Fibroblast of pulmonary artery (primary cell): ENCODE measurements at places on chromosomes 7 and 10.
A peak's percentile ranks its signal among the peaks of the same experiment; 100 is the strongest.

DNA sequence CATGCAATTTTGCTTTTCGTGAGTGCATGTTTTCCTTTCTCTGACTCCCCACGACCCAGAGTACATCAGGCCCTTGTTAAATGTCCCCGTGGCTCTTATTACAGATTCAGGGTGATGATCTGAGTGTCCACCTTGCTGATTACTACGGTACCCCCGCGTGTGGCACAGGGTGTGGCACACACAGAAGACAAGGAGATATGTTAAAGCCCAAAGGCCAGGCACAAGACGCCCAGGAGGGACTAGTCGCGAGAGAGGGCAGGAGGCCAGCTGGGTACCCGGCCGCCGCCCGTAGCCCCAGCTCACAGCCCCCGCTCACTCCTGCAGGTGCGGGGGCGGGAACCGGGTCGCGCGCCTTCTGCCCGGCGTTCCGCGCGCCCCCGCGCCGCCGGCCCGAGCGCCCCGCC, 281 bp upstream of the EXOC6 start:
- no peak for DNase-seq

DNA sequence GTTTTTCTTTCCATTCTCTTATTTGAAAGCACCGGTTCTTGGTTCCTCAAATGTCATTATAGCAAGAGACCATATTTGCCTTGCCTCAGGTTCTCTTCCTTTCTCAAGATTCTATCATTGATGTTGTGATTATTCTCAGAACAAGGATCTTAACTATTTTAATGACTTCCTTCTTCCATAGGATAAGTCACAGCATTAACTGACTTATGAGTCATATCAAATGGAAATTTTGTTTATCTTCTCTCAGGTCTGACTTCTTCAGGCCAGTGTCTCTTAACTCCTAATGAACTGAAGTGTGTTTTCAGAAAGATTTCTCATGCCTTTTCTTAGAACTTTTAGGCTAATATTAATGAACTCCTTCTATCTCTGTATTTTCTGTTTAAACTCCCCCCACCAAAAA, 794.6 kb upstream of the LRRN3 start:
- no peak for DNase-seq

GRCh38 chr7:128869138-128869943, 6.7 kb downstream of the ATP6V1F start:
- peak; percentile 28 for DNase-seq

- DNase-seq: no peak
Observed at GRCh38 chr7:33422141-33422540, 292.8 kb downstream of the BBS9 start.

DNA sequence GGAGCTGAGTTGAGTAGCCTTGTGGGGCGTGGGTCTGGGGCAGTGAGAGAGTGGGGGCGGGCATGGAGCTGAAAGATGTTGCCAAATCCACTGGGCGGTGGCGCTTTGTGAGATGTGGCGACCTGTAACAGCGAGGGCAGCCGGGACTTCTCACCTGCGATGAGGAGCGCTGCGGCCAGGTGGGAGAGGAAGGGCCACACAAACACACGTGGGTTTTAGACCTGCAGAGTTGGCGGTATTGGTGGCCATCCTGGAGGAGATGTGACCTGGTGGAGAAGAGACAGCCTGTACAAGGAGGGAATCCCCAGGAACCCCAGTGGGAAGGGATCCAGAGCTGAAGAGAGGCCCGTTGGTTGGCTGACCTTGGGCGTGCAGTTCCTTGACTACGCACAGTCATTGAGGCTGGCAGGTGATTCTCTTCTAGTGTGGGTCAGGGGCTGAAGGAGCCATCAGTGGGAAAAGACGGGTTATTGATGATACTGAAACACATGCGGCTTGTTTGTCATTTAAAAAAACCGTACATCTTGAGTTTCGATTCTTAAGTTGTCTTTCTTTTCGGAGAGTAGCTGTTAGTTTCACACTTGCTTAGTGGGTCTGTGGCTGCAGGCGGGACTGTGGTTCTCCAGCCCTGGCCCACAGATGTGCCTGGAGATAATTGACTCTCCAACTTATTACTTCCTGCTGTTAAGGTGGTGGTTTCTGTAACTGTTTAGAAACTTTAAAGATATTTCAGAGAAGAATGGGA, 2.4 kb downstream of the CHST12 start:
- DNase-seq: no peak

GRCh38 chr7:106947244-106947728, 82.2 kb downstream of the PIK3CG start:
- DNase-seq: peak; percentile 78

DNA sequence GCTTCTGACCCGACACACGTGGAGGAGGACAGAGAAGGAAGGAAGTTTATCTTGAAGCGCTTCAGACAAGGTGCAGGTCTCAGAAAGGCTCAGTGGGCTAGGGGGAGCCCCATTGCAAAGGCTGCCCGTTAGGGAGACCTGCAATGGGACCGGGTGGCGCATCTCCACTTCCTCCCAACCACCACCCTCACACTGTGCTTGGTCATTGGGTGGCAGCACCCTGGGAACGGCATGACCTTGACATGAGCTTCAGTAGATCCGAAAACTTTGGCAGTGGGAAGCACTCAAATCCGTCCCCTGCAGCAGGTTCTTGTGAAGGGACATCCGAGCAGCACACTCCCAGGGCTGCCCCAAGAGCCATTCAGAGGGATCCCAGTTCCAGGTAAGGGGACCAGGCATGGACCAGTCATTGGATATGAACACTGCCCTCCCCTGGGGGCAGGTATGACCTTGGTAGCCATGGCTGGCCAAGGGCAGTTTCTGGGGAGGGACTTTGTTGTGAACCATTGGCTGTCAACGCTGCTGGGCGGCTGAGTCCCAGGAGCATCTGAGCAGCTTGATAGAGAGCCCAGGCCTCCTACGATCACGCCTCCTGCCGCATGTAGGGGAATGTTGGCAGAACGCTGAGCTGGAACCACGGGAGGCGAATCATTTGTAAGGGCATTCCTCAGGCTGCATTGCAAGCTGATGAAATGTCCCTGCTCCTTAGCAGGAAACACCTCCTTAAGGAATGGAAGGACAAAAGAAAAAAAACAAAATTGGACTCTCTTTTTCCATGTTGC, 31.7 kb downstream of the GALNTL5 start:
- DNase-seq: peak; percentile 61

GRCh38 chr7:158421361-158421760, 166.3 kb downstream of the PTPRN2 start:
- no peak for DNase-seq

GRCh38 chr7:149125189-149125862, 798 bp downstream of the ZNF425 start:
- DNase-seq: peak; percentile 8

GRCh38 chr7:156474241-156474743, 166.3 kb upstream of the RNF32 start:
- peak; percentile 8 for DNase-seq

GRCh38 chr7:92631850-92632487, 41.8 kb upstream of the FAM133B start:
- DNase-seq: no peak

DNA sequence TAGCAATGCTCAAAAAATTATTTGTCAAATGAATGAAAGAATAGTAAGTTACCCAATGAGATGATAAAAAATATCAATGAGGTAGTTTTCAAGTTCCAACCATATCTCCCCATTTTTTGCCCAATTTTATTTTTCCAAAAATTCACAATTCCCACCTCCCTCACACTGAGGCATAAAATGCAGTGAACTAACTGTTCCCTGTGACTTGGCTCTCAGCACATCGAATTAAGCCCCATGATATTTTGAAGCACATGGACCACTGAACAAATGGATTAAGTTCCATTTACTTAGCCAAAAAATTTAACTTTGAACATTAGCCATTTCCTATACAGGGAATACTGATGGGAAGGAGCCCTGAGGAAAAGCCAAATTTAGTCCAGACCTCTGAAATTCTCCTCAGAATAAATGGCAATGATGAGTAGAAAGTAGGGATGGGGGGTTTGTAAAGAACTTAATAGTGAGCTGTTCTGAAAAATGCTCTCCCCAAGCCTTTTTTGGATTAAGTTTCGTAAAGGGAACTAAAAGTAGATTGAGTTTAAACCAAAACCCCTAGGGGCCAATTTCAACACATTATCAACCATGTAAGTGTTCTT, 166.3 kb upstream of the GRM3 start:
- DNase-seq: no peak

- DNase-seq: peak; percentile 69
Observed at GRCh38 chr10:68212721-68213352, 19.1 kb downstream of the ATOH7 start.

DNA sequence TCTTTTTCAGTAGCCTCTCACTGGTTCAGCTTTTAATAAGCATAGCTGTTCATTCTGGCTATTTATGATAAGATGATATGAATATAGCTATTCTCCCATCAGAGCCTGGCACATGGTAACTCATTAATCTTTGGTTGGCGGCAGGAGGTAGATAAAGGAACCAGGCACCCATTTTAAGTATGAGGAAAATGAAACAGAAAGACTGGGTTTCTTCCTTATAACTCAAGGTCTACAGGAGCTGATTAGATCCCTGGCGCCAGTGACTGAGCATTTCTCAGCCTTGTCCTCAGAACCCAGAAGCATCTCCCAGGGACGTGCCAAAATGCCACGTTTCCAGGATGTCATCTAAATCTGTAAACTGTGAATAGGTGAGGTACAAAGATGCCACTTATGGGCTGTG, 141.9 kb downstream of the TCF7L2 start:
- no peak for DNase-seq

GRCh38 chr7:70072220-70072619, 473.9 kb downstream of the AUTS2 start:
- DNase-seq: peak; percentile 24

GRCh38 chr10:114551636-114551972, 106.5 kb downstream of the ABLIM1 start:
- no peak for DNase-seq

DNA sequence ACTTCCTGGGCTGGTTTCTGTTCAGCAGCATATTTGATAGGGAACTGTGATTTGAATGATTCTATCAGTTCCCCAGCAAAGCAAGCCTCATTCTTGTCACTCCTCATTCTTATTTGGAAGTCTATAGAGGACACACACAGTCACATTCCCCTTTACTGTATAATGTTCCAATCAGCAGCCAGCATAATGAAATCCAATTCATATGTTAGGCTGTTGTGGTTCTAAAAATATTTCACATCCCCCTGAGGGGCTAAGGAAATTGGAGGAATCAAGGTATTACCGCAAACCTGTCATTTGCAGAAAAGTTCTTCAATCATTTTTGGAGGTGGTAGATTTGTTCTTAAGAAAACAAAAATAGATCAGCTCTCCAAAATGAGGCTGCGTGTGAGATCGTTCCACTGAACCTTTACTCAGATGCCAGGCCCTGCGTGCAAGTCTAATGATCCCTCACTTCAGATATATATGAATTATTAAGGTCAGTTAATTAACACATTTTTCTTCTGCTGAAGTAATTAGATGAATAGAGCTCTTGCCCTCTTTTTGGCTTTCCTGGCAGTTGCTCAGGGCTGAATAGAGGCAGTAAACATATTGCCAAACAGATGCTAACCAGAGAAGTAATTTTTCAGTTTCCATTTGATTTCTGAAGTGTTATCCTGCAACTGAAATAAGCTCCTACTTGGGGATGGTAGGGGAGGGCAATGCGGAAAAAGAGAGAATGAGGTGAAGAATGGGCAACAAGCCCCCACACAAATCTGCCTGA, 31.8 kb downstream of the LSMEM1 start:
- no peak for DNase-seq

DNA sequence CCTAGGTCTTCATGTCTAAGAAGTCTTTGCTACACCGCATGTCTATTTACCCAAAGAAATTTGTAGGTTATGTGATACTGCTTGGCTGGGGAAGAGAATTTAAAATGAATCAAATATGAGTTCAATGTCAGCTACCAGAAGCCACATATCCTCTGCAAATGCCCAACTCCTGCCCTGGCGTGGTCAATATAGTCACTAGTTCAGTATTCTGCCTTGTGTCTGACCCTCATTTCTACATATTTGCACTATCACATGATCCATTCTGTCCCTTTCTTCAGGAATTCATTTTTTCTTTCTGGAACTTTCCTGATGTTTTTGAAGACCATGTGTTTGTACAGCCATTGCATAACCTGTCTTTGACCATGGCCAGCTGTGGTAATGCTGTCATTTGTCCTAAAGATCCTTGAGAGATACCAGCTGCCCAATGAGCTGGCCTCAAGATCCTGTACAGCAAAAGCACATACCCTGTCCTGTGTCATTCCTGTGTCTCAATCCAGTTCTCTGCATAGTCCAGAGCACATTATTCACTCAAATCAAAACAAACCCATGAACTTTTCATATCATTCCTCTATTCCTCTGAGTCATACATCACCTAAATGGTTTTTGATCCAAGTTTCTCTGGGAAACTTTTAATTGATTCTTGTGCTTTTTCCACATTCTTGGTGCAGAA, 524.5 kb downstream of the PARD3 start:
- DNase-seq: peak; percentile 89

DNA sequence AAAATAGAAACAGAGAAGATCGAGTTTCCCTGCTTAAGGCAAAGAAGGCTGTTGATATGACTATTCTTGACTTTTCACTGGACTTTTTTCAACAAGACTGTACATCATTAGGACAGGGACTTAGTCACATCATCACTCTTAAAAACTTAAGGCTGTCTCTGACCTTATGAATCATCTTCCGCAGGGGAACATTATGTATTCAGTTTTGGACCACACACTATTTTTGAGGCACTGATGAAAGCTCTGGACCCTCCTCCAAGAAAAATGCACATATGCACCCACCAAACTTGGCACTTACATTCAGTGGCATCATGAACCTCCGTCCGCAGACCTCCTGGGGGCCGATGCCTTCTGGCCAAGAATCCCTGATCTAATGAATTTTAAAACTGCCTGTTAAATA, 96.4 kb downstream of the CALD1 start:
- DNase-seq: peak; percentile 67

DNA sequence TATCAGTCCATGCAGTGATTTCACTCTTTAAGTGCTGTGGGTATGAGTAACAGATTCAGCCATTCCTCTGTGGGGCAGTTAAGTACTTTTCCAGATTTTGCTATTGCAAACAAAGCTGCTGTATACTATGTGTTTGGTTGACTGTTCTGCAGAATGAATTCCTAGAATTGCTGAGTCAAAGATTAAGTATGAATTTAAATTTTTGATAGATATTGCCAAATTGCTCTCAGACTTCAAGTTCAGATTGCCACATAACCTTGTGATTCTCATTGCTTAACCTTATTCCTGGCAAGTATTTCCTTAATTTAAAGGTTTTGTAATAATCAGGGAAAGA, 21.6 kb upstream of the SAR1A start:
- DNase-seq: peak; percentile 95

- DNase-seq: no peak
Observed at GRCh38 chr7:156496865-156497264, 143.7 kb upstream of the RNF32 start.
